Right cardiac atrium (tissue), 5 donors: ENCODE measurements at places on chromosomes 3 and 15. TPM values are rescaled to one million over a fixed set of nuclear protein-coding genes. Genes with fewer than 3 reads are reported as not detected.

GRCh38 chr15:55743729-55744655, 1.0 kb upstream of the PRTG start:
- no peak for DNase-seq

The GOLGA8T gene
- polyA plus RNA-seq: 0.32 TPM

The FAM174B gene
- 7.3 TPM for polyA plus RNA-seq

The KLHL40 gene
- polyA plus RNA-seq: 0.29 TPM

DNA sequence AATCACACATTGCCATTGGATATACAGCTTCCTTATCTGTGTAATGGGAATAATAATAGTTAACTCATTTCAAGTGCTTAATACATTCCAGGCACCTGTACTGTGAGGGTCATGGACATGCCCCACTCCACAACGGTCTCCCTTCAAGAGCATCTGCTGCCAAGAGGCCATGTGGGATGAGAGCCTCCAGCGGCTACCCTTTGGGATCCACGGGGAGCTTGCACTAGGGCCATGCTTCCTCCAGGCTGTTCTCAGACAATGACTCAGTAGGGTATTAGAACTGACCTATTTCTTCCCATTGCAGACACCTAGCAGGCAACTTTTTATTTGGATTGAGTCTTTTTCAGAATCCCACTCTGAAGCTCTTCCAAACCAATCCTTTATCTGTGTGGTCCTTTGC, 1078.9 kb downstream of the TUSC7 start:
- no peak for DNase-seq

- no peak for DNase-seq
These were observed 4.3 kb downstream of the SLC6A20 start for GRCh38 chr3:45792036-45792435.

The AQP9 gene
- polyA plus RNA-seq: 0.16 TPM

DNA sequence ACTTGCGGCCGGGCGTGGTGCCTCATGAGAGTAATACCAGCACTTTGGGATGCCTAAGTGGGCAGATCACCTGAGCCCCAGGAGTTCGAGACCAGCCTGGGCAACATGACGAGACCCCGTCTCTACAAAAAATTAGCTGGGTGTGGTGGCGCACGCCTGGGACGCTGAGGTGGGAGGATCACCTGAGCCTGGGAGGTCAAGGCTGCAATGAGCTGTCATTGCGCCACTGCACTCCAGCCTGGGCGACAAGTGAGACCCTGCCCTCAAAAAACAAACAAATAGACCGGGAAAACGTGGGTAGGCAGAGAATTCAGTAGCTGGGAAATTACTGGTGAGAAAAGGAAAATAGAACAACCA, 667 bp downstream of the UMPS start:
- DNase-seq: no peak

DNA sequence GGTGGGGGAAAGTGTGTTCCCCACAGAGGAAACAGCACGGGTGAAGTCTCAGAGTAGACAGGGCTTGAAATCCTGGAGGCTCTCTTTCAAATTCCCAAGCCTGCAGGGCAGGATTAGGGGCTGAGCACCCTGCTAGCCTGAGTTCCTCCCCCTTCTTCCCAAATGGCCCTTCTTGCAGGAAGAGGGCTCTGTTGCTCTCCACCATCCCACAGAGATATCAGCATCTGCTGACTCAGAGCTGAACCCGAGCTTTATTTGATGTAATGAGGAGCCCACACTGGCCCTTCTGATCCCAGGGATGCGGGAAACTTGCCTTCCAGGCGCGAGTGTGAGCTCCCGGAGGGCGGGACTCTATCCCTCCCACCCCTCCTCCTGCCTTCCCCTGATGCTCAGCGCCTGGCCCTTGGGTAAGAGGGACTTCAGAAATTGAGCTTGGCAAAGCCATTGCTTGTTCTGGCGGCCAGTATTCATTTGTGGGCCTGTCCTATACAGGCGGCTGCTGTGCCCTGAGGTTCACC, 1.4 kb upstream of the STRA6 start:
- peak; percentile 88 for DNase-seq

GRCh38 chr15:91885714-91886270, 32.3 kb downstream of the SLCO3A1 start:
- DNase-seq: no peak

The SAXO2 gene
- polyA plus RNA-seq: 3.8 TPM

The ZIC4 gene
- not detected for polyA plus RNA-seq

The YEATS2 gene
- 6.0 TPM for polyA plus RNA-seq

DNA sequence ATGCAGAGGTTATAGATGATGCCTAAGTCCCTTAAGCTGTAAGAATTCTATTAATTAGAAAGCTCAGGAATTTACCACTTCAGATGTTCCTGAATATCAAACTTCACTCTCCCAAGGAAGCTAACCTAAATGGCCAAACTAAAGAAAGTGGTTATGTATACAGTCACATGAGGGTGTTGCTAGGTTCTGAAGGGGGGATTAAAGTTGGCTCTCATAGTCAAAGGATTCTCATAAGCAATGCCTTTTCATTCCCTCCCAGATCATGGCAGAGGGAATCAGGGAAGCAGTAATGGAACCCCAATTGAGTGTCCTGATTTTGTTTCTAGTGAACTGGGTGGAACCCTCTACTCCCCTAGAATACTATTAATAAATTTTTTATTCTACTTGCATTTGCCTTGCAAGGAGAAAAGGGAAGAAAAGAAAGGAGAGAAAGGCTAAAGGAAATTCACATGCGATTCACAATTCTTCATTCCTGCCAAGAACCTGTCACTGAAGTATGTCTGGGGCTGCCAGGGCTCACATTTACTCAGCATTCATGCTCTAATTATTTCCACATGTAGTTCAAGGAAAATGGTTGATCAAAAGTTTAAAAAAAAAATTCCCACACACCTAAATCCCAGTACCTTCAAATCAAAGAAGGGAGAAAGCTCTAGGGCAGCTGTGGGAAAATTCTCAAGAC, 25.1 kb downstream of the FSTL1 start:
- no peak for DNase-seq

GRCh38 chr3:126677862-126678503, 23.1 kb upstream of the TXNRD3 start:
- no peak for DNase-seq

DNA sequence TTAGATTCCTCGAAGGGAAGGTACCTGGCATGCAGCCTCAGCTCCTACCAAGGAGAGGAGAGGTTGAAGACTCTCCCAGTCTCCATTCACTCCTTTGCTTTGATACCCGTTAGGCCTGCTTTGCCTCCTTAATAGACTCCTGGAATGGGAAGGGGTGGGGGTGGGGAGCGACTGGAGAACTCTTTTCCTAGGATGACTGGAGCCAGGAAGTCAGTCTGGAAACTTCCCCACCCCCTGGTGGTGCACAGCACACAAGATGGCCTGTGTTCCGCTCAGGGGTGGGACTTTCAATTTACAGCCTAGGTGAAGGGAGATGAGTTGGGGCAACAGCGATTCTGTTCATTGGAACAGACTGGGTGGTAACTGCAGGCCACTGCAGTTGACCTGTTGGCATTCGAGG, 21.4 kb upstream of the CELF6 start:
- no peak for DNase-seq

- DNase-seq: no peak
These were observed 24.4 kb downstream of the P3H2 start for GRCh38 chr3:190096345-190096744.

The ARHGEF26 gene
- 3.5 TPM for polyA plus RNA-seq

GRCh38 chr15:32878342-32878741, 160.5 kb downstream of the GREM1 start:
- no peak for DNase-seq

DNA sequence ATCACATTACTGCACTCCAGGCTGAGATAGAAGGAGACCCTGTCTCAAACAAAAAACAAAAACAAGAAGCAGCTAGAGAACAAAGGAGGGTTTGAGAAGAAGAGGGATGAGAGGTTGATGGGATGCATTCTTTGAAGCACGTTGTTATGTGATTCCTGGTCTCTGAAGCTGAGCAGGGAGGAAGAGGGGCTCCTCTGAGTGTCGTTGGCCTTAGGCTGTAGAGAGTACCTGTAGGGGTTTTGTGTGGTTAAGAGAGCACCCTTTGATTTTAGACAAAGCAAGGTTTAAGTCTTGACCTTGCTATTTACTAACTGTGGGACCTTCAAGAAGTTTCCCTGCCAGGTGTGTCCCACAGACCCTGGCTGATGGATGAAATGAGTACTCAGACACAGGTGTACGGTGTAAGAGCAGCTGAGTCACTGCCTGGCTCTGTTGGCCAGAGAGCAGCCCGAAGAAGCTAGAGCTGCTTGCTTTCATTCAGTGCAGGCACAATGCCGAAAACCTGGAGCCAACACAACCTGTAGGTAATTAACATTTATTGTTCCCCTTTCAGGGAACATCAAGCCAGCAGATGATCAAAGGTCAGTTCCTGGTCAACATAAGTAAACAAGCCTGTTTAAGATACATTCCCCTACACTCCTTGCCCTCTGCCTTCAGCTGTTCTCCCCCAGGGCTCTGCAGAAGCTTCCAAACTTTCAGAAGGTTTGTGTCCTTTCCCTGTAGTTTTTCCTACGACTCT, 67.2 kb downstream of the LRRK1 start:
- DNase-seq: no peak

DNA sequence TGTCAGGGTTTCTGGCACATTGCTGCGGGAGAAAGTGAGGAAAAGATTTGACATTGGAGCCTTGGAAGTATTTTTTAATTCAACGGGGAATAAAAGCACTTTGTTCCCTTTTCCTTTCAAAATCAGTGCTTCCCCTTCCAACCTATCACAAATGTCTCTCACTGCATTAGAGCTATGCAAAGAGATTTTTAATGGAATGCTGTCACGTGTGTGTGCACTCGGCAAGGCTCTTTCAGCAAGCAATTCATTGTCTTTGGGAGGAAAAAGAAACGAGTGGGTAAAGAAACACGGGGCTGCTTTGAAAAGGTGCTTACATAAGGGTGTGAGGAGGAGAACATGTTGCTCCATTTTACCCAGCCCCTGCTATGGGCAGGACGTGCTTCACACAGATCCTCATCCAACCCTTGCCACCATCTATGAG, 490.4 kb upstream of the PROK2 start:
- no peak for DNase-seq

The TMEM41A gene
- 8.5 TPM for polyA plus RNA-seq
